Mucosa of gallbladder (tissue), 1 donor: ENCODE measurements at places on chromosomes 2 and 18.

DNA sequence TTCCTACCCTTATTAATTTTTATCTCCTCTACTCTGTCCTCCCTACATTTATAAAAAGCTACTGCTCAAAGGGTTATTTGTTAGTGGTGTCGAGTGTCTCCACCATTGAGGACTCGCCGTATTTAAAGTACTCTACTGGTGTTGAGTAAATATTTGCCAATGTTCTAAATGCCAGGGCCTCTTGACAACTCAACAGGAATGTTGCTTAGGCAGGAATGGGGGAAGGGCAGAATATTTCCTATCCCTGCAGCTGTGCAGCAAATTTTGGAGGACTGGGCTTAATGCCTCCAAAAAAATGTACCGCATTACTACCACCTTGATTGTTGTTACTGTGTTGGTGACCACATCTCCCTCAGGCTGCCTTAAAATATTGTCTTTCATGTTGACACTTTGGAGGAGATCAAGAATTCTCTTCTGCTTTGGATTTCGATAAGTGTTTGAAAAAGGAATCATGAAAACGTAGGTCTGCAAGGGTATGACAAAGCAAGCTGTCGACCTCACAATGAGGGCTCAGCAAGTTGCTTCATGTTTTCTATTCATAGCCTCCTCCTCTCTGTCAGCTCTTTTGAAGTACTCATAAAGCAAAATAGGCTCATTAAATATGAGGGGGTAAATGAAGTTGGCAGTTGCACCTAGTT lies 84.3 kb downstream of the EFEMP1 start:
- peak; percentile 49 for DNase-seq

- peak; percentile 34 for DNase-seq
These were observed 383.9 kb downstream of the ARHGAP15 start for GRCh38 chr2:143513081-143513480.

- no peak for DNase-seq
These were observed 947 bp upstream of the ANKRD44 start for GRCh38 chr2:197311421-197312033.

GRCh38 chr18:34493099-34493544 lies 217.0 kb upstream of the DTNA start:
- DNase-seq, result peak; percentile 89

- DNase-seq, result no peak
These were observed 46.3 kb downstream of the PLEKHB2 start for GRCh38 chr2:131151398-131151797.

GRCh38 chr18:31508781-31509180 lies 10.8 kb downstream of the DSG2 start:
- DNase-seq, result no peak

DNA sequence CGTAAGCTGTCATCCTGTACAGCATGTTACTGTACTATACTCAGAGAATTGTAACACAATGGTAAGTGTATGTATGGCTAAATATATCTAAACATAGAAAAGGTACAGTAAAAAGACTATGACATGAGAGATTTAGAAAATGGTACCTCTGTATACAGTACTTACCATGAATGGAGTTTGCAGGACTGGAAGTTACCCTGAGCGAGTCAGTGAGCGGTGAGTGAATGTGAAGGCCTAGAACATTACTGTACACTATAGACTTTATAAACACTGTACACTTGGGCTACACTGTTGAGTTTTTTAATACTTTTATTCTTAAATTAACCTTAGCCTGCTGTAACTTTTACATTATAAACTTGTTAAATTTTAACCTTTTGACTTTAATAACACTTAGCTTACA lies 1.5 kb downstream of the DDX18 start:
- DNase-seq, result no peak

GRCh38 chr2:182924306-182924705 lies 57.9 kb upstream of the FRZB start:
- DNase-seq, result no peak

- DNase-seq, result no peak
These were observed 3.4 kb downstream of the THADA start for GRCh38 chr2:43592443-43592842.

- DNase-seq, result no peak
These were observed 61.6 kb downstream of the COPS8 start for GRCh38 chr2:237147317-237147716.

DNA sequence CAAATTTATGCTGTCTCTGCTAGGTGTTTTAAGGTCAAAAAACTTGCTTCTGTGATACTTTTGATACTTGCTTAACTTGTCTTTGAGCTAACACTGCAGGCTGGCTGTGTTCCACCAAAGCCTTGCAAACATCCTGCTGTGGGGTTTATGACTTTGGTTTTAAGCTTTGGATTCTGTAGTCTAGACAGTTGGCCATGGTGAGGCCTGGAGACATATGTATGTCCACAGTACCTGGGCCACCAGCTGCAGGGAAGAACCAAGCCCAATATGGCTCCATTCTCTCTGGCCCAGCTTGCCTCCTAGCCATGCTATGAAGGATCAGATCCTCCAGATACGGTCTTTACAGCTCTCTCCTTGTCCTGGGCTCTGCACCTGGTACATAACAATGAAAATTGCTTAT lies 113.9 kb downstream of the INO80D start:
- DNase-seq, result no peak

GRCh38 chr2:99710721-99711120 lies 220.9 kb upstream of the REV1 start:
- peak; percentile 18 for DNase-seq

- DNase-seq, result no peak
These were observed 39.6 kb downstream of the ZEB2 start for GRCh38 chr2:144480285-144480684.

DNA sequence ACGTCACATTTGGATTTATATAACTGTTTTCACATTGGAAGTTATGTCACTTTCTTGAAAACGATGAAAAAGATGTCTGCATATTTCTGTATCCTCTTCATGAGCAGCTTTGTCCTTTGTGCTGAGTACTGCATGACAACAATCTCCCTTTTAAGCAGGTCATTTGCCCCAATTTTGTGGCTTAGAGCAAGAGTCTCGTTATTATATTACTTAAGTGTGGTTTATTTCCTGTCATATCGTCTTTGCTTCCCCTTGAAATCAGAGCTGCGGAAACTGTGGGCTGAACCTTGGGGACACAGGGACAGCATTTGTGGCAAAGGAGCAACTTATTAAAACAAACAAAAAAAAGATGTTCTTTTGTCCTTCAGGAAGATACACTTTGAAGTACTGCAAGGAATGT lies 254.0 kb upstream of the DSEL start:
- no peak for DNase-seq

DNA sequence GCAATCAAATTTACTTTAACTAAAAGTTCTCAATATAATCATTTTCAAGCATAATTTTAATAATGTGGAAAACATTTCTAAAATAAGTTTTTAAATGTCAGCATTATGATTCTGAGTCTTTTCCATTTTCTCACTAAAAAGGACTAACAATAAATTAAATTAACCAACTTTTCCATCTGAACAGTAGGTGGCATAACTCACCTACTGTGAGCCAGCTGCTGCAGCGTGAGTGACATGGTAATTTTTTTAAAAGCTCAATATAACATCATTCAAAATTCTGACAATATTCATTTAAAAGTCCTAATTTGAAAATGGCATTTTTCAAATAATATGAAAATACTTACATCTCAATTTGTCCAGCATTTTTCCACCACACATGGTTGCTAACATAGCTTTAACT lies 66.5 kb downstream of the DTNB start:
- DNase-seq, result no peak

DNA sequence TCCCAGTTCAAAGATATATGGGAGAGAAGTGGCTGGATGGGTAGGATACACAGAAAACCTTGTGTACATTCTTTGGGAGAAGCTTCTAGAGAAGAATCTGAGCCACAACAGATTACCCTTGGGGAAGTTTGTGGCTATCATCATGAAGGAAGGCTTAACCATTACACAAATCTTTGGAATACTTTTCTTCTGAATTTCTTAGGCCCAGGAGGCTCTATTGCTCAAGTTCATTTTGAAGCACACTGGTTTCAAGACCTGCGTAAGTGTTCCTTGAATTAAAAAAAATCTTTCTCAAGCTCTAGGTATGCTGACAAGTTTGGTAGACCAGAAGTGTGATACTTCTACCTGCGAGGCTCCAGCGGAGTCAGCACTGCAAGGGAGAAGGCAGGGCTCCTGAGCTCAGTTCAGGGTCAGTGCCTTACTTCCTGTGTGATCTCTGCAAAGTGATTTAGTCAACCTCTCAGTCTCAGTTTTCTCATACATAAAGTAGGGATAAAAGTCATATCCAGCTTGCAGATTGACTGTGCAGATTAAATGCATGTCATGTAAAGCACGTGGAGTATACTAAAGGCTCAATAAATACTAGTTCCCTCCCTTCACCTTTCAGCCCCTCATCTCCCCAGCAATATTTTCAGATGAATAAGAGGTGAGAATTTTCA lies 438.6 kb downstream of the DLGAP1 start:
- DNase-seq, result no peak

- DNase-seq, result peak; percentile 72
These were observed 42.4 kb downstream of the LRRFIP1 start for GRCh38 chr2:237669628-237670392.

DNA sequence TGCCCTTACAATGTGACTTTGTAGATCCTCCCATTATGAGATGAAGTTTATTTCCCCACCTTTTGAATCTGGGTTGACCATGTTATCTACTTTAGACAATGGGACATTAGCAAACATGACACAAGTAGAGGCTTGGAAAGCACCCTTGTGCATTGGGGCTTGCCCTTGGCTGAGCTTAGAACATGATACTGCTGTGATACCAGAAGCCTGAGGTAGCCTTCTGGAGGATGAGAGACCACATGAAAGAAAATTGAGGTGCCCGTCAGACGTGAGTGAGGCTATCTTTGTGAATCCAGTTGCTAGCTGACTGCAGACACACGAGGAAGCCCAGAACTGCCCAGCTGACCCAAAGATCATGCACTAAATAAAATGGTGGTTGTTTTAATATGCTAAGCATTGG lies 341.2 kb downstream of the CYP26B1 start:
- DNase-seq, result no peak
